ENCODE measurements at places on chromosomes 3 and 15.

- DNase-seq, result peak; percentile 55
These were observed 20.0 kb upstream of the PRR23E start for GRCh38 chr3:127172781-127173515.

DNA sequence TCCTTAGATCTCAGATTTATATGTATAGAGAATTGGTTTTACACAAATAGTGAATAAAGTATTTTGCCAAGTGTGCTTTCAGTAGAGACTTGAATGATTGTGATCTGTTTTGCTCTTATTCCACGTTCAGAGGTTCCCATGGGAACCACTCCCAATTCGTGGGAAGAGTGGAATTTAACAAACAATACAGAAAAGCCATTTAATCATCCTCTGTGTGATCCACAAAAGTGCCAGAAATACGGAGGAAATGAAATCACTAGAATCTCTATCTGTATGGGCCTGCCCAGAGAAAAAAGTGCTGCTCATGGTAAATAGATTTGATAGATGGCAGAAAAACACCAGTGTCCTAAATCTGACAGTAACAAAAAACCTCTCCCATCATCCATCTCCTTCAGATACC, 56.0 kb downstream of the CNTN4 start:
- no peak for DNase-seq

GRCh38 chr3:120324190-120324589, 25.0 kb downstream of the LRRC58 start:
- no peak for DNase-seq

GRCh38 chr15:39154227-39154638, 426.6 kb upstream of the THBS1 start:
- DNase-seq, result no peak

DNA sequence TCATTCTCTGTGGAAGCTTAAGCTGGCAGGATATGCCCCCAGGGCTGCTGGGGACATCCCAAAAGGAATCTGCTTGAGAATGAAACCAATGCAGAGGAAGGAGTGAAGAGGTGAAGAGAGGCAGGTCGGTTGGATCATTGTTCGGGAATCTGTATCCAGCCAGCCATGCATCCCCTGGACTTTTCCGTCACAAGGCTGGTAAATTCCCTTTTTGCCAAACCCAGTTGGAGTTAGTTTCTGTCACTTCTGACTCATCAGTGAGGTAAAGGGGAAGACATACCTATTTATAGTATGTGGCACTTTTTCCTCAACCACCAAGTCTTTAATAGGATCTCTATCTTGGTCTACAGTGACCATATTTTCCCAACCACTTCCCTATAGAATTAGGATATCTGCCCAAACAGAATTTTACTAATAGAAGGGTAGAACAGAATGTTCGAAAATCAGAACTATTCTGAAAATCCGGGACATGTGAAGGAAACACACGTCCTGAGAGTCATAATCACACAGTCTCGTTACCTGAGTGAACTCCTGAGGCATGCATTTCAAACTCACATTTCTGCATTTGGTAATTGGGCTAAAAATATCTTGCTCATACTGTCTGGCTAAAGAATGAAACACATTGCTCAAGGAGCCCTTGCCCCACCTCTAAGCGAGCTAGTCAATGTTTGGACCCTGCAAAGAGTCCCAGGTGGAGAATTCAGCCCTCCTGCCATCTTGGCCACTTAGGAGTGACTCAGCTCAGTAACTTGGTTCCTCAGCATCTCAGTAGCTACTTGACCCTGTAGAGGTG, 289.7 kb upstream of the ADAMTS9 start:
- DNase-seq, result peak; percentile 75

GRCh38 chr15:61996056-61996635, 64.1 kb downstream of the VPS13C start:
- no peak for DNase-seq

GRCh38 chr15:87345961-87346360, 910.6 kb downstream of the NTRK3 start:
- no peak for DNase-seq

DNA sequence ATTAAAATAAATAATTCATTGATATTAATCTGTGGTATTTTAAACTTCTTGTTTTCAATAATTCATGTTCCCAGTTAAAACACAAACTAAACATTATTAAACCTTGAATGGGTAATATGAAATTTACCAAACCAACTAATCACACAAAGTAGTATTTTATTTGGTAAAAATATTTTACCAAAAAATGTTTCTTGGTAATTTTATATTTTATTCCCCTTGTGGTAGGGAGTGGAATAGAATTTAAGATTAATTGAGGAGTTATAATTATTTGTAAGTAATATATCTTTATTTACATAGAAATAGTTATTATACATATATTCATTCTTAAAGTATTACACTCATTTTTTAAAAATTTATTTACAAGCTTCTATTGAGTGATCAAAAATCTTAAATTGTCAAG, 1350.9 kb downstream of the OTOL1 start:
- no peak for DNase-seq

DNA sequence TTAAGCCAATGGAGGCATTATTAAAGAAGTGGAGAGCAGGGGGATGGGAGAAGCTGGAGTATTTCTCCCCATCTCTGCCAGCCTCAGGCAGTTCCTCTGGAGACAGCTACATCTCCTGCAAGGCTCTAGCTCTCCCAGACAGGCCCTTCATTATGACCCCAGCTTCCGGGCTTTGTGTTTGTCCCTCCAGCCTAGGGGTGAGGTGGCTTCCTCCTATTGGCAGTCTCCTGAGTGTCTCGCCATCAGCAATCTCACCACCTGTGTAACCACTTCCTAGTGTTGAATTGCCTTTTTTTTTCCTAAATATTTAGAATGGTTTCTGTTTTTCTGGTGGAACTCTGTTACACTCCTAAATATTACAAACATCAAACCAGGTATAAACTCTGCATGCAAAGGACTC, 122.3 kb downstream of the FAM174B start:
- DNase-seq, result no peak

- no peak for DNase-seq
These were observed 17.7 kb upstream of the PTPN9 start for GRCh38 chr15:75596703-75597345.

DNA sequence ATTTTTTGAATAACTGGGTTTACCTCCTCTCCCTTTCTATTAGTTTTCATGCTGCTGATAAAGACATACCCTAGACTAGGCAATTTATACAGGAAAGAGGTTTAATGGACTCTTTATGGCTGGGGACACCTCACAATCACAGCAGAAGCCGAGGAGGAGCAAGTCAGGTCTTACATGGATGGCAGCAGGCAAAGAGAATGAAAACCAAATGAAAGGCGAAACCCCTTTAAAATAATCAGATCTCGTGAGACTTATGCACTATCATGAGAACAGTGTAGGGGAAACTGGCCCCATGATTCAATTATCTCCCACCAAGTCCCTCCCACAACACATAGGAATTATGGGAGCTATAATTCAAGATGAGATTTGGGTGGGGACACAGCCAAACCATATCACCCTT, 2.0 kb upstream of the RSL24D1 start:
- DNase-seq, result no peak

DNA sequence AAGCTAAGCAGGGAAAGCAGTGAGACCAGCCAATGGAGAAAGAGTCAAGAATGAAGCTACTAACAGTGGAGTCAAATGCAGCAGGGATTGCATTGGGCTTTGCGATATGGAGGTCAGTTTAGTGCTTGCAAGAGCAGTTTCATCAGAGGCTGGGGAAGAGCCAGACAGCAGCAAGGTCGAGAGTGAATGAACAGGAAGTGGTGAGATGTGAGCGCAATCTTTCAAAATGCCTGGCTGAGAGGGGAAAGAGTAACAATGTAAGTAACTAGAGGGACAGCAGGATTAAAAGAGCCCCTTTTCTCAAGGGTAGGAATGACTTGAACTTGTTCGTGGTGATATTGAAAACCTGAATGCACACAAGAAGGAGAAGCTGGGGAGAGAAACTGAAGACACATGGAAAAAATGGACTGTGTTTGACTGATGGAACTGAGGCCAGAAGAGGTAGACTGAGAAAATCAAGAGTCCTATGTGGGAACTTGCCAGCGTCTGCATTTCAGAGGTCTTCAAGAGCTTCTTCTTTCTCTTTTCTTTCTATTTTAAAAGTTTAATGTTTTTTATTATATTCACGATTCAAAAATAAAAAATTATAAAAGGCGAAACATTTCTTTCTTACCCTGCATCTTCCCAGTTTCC, 30.6 kb upstream of the GPR160 start:
- peak; percentile 80 for DNase-seq

DNA sequence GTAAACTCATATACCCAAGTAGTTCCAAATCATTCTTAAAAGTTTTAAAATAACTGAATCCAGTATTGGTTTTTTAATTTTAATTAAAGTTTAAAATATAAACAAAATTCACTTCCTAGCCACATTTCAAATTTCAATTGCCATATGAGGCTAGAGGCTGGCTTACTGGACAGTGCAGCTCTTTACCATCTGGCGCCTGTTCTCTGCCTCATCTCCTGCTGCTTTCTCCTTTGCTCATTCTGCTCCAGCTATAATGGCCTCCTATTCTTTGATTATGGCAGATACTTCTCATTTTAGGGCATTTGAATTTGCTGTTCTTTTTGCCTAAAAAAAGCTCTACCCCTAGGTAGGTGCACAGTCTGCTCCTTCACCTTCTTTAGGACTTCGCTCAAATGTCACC, 19.1 kb downstream of the ARMC8 start:
- DNase-seq, result no peak

All from cardiac fibroblast (primary cell).